ENCODE measurements at places on chromosomes 6 and 20.
A peak's percentile ranks its signal among the peaks of the same experiment; 100 is the strongest.

GRCh38 chr6:136015531-136015930, 164.0 kb downstream of the PDE7B start:
- no peak for DNase-seq

GRCh38 chr6:18147160-18147559, 7.7 kb downstream of the TPMT start:
- no peak for DNase-seq

GRCh38 chr6:99233219-99233618, 116.3 kb downstream of the FAXC start:
- DNase-seq: no peak

- no peak for DNase-seq
These were observed 60.7 kb downstream of the SUN5 start for GRCh38 chr20:32943490-32944052.

GRCh38 chr6:26421259-26422144, 18.8 kb upstream of the BTN3A3 start:
- peak; percentile 48 for DNase-seq

- no peak for DNase-seq
These were observed 74.9 kb downstream of the NCOA3 start for GRCh38 chr20:47576516-47577033.

DNA sequence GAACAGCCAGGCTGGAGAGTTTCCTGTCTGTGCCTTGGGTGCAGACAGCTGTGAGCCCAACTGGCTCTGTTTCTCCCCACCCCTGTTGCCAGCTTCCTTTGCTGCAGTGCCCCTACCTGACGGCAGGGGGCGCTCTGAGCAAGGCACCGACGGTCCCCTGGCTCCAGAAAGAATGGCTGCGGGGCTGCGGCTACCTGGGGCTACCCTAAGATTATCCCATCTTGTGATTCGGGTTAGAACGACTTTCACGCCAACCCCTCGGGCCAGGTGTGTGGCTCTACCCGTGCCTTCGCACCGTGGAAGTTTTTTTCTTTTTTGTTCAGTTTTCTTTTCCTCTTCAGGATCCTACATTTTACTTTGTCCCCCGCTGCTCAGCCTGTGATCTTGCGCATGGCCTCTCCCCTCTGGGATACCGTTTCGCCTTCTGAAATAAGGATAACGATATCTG, 33.4 kb upstream of the AAR2 start:
- peak; percentile 77 for DNase-seq

GRCh38 chr6:144768551-144769075, 483.5 kb downstream of the UTRN start:
- DNase-seq: no peak

- no peak for DNase-seq
These were observed 332.6 kb upstream of the MANEA start for GRCh38 chr6:95244751-95245150.

GRCh38 chr6:137964876-137965275, 97.8 kb downstream of the TNFAIP3 start:
- DNase-seq: no peak

GRCh38 chr20:48691523-48691922, 136.3 kb downstream of the PREX1 start:
- DNase-seq: no peak

- DNase-seq: no peak
These were observed 22.5 kb downstream of the SULF2 start for GRCh38 chr20:47762699-47763268.

DNA sequence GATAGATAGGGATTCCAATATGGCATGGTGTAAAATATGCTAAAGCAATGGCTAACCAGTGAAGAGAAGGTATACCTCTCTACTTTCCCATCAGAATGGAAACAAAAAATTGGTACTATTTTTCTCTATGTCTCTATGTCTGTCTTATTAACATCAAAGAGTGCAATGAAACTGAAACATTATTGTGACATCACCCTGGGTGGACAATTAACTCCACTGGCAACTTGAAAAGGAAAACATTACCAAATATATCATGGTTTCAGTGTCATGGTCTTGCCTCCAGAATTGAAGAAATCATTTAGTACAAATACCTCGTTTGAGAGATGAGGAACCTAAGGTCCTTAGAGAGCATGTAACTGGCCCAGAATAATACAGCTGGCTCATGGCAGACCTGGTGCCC, 1132.5 kb upstream of the MAP3K7 start:
- no peak for DNase-seq

DNA sequence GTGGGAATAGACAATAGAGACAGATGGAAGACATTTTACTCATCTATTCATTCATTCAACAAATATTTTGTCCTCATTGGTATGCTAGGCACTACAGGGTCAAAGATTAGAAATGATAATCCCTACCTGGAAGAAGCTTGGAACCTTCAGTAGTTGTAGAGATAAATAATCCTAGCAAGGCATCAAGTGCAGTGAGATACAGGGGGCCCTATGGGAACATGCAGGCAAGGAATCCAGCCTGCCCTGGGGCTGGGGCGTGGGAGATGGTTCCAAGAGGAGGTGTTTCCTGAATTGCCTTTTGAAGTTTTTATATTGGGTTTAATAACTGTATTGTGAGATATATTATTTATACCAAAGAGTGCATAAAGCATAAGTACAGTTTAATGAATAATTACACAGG, 64.5 kb downstream of the TRMT11 start:
- DNase-seq: no peak

DNA sequence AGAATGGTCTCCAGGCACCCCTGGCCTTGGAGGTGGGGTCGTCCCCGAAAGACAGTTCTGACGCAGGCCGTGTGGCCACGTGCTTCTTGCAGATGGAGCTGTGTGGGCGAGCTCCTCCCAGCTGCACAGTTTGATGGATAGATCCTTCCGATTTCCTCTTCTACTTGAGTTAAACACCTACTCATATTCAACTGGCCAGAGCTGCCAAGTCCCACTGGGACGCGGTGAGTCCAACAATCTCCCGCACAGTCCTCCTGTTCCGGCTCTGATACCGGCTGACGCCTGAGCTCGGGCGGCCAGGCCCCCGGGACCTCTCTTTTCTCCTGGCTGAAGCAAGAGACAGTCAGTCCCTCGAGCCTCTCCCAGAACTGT, 57.9 kb upstream of the DACT2 start:
- peak; percentile 30 for DNase-seq

- DNase-seq: no peak
These were observed 29.0 kb downstream of the OTOR start for GRCh38 chr20:16777126-16777525.

DNA sequence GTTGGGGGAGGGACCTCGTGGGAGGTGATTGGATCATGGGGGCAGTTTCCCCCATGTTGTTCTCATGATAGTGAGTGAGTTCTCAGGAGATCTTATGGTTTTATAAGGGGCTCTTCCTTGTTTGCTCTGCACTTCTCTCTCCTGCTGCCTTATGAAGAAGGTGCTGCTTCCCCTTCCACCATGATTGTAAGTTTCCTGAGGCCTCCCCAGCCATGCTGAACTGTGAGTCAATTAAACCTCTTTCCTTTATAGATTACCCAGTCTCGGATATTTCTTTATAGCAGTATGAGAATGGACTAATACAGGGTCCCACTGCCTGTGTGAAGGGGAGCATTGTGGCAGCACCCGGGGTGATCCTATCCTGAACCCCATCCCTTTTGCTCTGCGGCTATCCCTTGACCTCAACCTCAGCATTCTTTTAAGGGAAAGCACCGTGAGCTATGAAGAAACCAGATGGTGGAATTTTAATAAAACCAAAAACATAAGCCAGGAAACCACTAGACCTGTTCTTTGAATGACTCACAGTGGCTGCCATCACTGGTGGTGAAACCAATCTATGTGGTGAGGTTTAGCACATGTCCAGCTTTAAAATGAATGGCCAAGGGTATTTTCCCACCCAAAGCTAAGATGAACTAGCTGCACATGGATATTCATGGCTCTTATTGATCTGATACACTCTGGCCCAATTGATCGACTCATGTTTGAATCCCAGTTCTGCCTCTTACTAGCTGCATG, 62.2 kb downstream of the ZDHHC14 start:
- no peak for DNase-seq

GRCh38 chr6:44258325-44258863, 1.1 kb upstream of the SLC35B2 start:
- DNase-seq: no peak
